ENCODE measurements at places on chromosomes 11 and 22.
A peak's percentile ranks its signal among the peaks of the same experiment; 100 is the strongest.

GRCh38 chr11:59528711-59529110 lies 17.4 kb downstream of the OR4D9 start:
- peak; percentile 13 for DNase-seq

DNA sequence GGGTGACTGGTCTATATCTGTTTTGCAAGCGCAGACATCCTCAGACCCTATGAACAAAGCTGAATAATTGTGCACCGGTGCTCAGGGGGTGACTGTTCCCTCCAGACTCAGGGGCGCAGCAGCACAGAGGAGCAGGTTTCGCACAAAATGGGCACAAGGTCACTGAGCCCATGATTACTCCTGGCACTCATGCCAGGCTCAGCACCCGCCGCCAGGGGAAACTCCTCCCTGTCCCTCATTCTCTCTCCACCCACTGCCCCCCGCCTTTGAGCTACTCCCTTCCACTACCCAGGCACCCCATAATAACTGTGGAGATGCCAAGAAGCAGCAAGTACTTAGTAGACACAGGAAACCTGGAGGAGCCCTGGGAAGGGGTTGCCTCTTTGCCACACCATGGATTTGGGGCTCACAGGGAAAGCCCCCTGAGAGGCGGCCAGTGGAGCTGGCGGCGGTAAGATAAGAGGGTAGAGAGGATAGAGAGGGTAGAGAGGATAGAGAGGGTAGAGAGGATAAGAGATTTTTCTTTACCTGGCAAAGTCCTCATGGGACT lies 198.8 kb downstream of the CTTN start:
- no peak for DNase-seq

- peak; percentile 96 for DNase-seq
These were observed 71.5 kb upstream of the VSTM5 start for GRCh38 chr11:93921695-93922468.

GRCh38 chr11:109147726-109148125 lies 274.3 kb upstream of the C11orf87 start:
- no peak for DNase-seq

DNA sequence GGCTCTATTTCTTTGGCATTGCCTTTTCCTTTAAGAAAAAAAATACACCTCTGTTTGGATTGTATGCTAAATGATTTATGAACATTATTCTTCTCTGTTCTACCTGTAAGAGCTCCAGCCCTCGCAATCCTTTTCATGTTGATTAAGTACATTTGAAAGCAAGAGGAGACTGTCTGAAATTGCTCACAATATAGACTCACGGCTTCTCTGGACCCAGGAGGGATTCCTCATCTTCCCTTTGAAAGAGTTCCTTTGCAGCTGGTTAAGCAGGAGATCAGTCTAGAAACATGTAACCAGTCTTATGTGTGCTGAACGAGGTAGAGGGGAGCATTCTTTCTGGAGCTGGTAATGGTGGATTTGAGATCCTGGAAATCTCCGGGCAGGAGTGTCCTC lies 47.4 kb downstream of the PKNOX2 start:
- DNase-seq, result no peak

- no peak for DNase-seq
These were observed 67.9 kb downstream of the YAP1 start for GRCh38 chr11:102177974-102178631.

DNA sequence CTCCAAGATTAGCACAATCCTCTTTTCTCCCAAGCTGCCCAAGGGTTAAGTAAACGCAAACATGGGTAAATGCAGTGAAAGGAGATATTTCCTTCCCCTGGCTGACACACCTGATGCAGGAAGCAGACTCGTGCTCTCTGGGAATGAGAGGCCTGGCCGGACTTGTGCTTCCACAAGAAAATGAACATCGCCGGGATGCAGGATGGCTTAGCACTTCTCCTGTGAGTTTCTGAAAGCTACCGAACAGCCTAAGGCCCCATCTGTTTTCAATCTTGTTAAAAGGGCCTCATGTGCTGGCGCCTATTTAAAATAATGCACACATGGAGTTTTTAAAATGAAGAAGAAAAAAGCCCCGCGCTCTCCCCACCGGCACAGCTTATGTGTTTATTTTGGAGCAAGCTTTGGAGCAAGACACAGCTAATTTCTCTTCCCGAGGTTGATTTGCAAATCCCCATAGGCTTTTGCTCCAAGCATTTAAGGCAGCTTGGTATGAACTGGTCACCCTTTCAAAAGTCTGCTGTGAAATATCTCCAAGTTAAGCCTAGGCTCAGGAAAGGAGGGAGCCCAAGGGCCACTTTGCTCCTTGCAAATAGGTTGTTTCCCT lies 100.9 kb downstream of the SYN3 start:
- DNase-seq, result no peak

DNA sequence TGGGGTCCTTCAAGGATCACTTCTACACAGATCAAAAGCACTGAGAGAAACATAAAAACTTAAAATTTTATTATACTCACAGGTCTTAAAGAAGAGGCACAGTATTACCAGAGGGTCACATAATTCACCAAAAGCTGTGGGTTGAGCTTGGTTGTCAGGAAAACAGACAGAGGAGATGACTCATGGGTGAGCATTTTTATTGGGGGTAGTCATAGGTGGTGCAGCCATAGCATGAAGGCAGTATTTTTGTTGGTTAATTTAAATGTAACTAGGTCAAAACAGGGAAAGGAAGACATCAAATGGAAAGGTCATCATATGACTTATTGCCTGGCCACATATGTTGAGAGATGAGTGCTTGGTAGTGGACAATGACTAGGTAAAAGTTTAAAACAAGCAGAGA lies 24.2 kb downstream of the OR5B17 start:
- DNase-seq, result no peak

GRCh38 chr22:44491269-44492035 lies 6.6 kb downstream of the RTL6 start:
- peak; percentile 11 for DNase-seq

DNA sequence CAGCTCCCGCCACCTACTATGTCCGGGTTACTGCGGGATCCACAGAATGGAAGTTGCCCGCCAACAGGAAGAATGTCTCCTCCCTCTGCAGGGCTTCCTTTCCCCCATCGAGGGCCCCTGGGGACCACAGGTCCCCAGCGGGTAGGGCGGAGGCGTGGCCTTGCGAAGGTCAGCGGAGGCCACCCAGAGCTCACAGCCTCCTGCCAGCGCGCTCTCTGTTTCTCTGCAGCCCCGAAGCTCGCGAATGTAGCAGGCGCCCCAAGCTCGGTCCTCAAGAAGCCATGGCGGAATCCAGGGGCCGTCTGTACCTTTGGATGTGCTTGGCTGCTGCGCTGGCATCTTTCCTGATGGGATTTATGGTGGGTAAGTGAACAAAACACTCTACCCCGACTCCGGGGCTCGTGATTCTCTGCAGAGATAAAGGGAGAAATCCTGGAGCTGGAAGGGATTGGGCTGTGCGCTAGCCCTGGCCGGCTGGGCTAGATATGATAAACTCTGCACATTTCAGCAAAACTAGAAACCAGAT lies at the start of gene NAALAD2:
Gene NAALAD2, plus strand, starts transcription at position 186 of the 526 bp plus-strand sequence. Its CDS starts 96 bp downstream, at position 282.
- DNase-seq, result peak; percentile 87

DNA sequence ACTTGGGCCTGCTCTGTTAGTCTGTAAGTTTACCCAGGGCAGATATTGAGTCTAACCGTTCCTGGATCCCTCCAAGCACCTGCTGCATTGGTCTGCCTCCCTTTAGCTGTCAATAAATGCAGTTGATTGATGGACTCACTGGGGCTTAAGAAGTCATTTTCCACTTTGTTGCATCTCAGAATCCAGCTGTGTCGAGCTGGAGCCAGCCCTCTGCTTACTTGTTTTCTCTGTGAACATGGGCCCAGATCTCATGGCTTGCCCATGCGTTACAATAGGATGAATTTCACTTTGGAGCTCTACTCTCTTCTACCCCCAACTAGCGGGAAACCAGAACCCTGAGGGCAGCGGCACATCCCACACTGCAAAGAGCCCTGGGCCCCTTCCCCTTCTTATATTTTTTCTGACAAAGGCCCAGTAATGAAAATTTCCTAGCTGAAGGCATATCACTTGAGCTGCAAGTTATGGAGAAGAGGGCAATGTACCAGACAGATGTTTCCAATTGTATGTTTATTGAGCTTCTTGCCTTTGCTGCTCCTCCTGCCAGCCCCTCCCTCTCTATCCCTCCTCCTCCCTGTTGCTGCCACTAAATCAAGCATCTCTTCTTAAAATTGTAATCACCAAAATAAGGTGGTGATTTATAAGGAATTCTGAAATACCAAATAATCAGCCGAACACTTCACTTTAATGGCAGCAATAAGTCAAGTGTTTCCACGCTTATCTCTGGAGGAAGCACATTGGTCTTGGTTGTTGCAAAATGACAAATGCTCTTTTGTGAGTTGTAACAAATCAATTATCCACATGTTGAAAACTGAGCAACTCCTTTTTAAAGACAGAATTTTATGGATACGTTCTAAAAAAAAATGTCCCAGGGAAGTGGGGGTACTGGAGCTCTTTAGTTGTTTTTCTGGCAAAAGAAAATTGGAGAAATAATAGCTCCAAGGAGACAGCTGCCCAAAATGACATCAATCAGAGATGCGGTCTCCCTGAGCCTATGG lies 212.3 kb upstream of the ZBED5 start:
- DNase-seq, result no peak

GRCh38 chr11:44257338-44258189 lies 52.4 kb downstream of the ALX4 start:
- no peak for DNase-seq

DNA sequence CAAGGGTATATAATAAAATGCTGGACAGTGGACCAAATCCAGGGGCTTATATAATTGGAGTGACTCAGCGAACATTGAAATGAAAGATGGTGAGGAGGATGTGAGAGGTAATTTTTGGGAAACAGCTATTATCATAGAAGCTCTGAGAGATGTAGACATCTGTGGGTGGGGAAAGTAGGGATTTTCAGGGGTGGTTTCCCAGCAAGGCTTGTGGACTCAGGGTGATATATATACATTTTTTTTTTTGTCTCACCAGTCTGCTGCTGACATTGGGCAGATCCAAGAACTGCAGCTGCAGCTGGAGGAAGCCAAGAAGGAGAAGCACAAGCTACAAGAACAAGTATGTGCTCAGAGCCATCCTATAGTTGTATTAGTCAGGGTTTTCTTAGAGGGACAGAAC lies 208.1 kb downstream of the MYO18B start:
- DNase-seq, result no peak

- no peak for DNase-seq
These were observed 32.6 kb upstream of the B3GNT6 start for GRCh38 chr11:77001613-77002012.

DNA sequence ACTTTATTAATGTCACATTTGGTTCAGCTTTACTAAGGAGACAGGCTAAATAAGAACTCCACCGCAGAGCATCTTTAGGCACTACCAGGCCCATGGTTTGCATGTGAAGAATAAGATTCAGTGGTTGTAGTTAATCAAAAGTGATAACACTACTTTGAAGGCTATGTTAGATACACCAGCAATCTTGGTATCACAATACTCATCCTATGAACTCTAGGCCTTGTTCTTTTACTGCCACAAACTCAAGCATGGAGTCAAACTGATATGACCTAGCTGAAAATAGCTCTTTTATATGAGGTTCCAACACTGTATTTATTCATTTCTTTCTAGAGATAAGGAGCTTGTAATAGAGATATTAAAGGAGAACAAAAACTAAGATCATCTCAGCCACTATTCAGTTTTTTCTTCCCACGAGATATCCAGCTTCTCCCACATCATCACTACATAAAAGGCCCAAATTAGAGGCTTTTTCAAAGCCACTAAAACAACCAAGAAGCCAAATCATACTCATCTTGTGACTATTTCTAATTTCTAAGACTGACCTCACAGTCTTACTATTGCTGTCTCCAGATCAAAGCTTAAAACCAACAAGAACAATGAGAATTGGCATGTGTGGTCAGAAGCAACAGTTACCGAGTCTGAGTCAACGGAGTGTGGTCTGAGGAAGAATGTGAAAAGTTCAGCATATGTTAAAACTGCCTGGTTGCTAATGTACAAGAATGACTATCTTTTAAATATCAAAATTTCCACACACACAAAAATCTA lies 25.1 kb upstream of the GUCY1A2 start:
- DNase-seq, result no peak

GRCh38 chr11:20544603-20545237 lies 54.7 kb upstream of the SLC6A5 start:
- DNase-seq, result peak; percentile 57

DNA sequence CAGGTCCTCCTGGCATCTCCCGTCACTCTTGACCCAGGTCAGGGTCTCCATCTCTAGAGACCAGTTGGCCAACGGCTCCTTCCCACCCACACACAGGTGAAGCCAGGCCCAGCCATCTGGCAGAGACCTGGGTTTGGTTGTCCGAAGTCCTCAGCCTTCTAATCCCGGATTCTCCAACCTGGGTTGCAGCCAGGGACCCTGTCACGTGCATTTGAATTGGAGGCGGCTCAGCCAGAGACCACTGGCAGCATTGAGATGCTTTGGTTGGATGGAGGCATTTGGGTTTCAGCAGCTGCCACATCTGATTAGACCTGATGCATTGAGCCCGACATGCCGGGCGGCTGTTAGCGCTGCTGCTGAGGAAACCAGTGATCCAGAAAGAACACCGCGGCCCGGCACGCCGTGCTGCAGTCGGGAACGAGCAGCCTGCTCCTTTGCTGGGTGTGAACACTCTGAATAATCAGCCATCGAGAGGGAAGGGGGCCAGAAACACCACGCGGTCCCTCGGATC lies 163.2 kb downstream of the BRD1 start:
- DNase-seq, result no peak

All from GM23338 (cell line).